Stimulated activated CD4-positive, alpha-beta T cell treated with anti-CD3 and anti-CD28 coated beads, Interleukin-15, amount 100 ng/mL, for 1 hour (primary cell): ENCODE measurements at places on chromosomes 13 and 19.
A peak's percentile ranks its signal among the peaks of the same experiment; 100 is the strongest.

DNA sequence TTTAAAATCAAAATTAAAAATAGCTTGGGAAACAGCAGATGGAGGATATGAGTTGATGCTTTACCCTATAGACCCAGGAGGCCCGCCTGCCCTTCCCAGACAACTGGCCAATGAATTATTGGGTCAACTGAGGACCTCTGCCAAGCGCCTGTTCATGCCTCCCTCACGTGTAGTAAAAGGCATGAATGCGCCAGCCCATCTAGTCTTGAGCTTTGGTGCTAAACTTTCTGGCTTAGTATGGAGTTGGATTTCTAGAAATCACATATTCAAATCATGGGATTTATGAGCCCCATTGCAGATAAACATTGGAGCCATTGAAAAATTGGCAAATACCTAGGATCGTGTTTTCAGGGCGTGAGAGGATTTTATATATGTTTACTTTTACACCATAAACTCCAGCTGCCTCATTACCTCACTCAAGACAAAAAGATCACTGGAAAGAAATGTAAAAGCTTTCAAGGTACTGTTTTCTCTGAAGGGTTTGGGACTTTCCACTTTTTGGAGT is 47.1 kb downstream of the COL4A2 start:
- DNase-seq, result no peak

DNA sequence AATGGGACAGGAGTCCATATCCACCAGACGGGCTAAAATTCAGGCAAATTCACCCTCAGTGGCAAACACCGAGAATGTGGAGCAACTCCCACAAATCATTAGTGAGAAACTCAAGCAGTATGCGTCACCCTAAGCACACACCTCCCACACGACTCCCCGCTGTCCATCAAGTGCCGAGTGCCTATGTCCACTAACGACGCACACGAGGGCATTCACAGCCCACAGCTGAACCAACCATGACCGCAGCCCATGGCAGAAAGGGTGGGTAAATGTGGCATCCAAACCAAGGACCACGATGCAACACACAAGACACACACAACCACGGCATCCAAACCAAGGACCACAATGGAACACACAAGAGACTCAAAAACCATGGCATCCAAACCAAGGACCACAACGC is 22.0 kb downstream of the MIER2 start:
- no peak for DNase-seq

DNA sequence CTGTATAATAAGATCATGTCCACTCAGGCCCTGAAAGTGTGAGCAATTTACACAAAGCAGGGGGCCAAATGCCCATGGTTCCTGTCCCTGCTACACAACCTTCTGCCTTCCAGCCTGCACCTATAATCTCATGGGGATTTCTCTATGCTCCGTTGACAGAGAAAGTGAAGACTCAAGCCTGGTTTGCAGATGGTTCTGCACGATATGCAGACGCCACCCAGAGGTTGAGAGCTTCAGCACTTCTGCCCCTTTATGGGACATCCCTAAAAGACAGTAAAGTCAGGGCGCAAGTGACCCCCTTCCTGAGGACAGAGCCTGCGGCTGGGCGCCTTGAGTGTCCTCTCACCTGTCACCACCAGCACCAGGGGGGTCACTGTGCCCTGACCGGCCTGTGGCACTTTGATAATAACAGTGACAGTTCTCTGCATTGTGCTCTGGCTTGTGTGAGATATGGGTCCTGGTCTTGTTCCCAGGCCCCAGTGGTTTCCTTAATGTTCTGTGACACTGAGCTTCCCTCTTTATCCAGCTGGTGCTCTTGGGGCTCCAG is 15.1 kb downstream of the LILRA5 start:
- DNase-seq, result no peak

DNA sequence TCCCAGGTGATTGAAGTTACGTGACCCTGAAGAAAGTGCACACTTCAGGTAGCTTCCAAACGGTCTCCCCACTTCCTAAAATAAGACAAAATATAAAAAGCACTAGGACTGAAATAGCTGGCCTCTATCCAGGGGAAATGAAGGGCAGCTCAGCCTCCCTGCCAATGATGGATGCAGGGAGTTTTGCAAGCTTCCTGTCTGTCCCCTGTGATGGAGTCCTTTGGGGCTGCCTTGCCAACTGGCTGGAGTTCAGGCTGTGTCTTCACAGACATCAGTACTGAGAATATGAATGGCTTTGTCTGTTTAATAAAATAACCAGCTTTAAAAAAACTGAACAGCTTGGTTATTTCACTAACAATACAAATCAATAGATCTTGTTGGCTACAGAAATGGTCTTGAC is 101.4 kb upstream of the GPR12 start:
- no peak for DNase-seq

DNA sequence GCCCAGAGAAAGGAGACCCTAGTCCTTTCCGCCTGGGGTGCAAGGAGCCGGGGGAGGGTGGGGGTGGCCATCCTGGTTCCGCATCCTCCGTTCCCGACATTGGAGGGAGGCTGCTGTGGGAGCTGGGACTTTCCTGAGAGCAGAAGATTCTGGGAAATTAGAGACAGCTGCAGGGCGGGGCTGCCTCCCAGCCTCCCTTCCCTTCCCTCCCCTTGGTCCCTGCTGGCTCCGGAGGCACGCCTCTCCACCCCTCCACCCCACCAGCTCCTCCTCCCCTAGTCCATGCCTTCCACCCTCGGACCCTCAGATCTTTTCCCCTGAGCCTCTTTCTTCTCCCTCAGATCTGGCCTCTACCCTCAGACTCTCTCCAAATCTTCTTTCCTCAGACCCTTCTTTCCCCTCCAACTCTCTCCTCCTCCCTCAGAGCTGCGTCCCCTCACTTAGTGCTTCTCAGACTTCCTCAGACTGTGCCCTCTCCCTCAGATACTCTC is 3.1 kb upstream of the BCL3 start:
- no peak for DNase-seq

DNA sequence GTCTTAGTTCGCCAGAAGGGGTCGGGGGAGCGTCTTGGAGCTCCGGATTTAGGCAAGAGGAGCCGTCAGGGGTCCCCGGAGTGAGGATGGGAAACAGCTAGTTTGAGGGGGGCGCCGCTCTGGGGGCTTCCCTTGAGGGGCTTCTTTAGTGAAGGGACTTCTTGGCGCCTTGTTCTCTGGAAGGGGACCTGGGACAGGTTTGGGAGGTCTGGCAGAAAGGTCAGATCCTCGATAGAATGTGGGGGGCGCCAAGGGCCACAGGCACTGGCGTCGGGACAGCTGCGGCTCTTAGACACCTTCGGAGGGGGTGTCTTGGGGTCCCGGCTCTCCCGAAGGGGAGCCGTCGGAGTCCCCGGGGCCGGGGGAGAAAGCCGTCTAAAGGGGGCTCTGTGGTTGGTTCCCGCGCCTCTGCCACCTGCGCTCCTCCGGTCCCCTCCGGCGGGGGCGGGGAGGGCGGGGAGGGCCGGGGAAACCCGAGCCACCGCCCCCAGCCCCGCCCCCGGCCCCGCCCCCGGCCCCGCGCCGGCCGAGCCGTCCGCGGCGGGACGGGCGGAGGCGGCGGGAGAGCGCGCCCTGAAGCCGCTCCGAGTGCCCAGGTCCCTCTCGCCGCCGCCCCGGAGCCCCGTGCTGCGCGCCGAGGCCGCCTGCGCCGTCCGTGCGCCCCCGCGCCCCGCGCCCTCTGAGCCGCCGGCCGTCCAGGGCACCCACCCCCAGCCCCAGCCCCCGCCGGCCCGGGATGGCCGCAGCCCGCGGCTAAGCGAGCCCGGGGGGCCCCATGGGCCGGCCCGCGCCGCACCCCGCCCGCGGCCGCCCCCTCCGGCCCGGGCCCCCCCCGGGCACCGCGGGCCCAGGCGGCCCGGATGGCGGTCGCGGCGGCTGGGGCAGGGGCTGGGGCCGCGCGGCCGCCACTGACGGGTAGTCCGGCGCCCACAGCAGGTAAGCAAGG is at the start of gene NRTN:
TSS of gene NRTN (plus strand) at position 552 of the 946 bp plus-strand sequence. CDS start 19,099 bp downstream, outside the sequence.
- DNase-seq, result no peak

DNA sequence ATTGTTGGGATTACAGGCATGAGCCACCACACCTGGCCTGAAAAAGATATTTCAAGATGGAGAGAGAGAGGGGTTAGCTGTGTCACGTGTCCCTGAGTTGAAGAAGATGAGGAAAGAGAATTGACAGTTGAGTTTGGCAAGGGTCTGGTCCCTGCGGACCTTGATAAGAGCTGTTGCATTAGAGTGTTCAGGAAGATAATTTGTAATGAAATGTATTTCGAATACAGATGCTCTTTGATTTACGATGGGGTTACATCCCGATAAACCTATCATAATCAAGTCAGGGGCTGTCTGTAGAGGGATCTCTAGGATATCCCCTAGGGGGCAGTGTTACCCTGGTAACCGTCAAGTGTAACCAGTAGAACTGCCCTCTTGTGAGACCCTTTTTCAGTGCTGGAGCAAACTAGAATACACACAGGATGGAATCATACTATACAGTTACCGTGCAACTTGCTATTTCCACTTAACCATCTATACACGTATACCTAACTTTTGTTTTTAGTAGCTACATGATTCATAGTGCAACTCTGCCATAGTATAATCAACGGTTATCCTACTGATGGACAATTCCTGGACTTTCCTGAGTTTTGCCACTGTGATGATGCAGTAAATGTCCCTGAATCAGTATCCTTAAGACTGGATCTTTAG is 1.5 kb upstream of the ELOF1 start:
- no peak for DNase-seq

- no peak for DNase-seq
Measured at GRCh38 chr13:46546084-46546768, 6.7 kb upstream of the LRCH1 start.

- no peak for DNase-seq
Measured at GRCh38 chr19:51695088-51695487, 2.0 kb downstream of the SPACA6 start.

DNA sequence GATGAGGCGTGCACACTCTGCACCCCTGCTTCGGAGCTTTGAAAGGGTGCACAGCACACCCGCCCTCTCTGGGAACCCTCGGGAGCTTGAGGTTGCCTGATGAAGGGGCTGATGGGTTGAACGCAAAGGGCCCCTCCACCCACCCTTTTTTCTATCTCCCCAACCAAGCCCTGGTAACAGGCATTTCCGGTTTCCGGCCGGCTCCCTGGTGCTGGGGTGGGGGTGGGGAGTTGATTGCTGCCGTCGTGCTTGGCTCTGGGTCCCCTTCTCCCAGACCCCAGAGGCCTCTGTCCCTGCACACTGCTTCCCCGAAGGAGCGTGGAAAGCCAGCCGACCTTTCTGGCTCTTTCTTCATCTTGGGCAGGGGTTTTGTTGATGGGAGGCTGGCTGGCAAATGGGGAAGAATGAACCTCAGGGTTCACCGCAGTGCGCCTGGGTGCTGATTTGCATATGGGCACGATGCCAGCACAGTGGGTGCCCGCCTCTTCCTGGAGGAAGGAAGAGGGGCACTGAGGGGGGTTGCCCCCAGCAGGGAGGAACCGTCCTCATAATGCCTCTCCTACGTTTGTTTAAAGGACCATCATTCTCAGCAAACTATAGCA is 29.1 kb downstream of the VAV1 start:
- DNase-seq, result peak; percentile 67

DNA sequence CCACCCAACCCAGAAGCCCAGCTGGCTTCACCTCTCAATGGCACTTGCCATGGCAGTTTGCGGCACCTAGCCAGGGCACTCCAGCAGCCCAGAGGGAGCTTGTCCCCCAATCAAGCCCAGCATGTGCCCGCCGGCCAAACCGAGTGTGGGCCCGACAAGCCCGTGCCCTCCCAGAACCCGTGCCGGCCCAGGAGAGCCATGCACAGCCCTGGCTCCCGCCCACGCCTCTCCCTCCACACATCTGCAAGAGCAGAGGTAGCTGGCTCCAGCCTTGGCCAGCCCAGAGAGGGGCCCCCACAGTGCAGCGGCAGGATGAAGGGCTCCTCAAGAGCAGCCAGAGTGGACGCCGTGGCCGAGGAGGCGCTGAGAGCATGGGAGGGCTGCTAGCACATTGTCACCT is 2278.0 kb upstream of the PCDH20 start:
- no peak for DNase-seq

DNA sequence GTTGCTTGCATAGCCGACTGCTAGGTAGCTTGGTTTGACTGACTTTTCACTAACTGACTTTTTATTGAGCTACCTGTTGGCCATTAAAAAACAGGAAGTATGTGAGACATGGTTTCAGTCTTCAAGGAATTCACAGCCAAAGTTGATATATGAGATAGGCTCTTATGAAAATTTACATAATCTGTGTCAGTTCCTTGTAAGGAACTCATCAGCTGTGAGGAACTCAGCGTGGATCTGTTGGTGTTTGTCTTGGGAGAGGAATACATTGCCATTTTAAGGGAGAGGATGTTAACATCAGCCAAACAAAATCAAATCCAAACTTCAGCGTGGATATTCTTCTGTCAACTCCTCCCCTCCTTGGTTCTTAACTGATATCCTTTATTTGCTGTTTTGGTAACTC is 2.0 kb downstream of the RNF113B start:
- no peak for DNase-seq

DNA sequence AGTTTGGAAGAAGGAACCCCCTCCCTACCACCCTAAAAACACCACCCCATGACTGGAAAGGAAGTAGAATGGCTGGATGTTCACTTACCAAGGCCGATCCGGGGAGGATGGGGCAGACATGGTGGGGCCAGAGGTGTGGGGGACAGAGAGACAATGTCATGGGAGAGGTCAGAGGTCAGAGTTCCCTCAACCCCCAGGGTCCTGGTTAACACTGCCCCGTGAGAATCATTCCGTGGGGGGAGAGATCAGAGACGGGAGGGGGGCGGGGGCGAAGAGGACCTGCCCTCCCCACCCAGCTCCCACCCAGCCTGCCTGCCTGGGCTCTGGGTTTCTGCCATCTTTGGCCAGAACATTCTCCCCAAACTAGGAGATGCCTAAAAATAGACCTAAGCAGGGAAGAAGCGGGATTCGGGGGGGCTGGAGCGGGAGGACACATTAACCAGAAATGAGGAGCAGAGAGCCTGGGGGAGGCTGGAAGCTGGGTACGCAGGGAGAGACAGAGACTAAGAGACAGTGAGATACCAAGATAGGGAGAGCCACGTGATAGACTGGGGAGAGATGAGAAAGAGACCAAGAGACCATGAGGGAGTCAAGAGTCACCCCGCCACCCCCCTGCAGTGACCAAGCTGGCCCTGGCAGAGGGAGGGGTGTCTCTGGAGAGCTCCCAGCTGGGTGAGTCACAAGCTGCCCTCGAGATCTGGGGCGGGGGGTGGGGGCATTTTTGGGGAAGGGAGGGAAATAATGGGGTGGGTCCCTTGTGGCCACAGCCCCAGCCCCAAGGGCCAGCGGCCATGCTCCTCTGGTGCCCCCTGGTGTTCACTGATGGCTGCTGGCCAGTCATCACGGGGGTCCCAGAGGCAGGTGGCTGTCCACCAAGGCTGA is 6.1 kb upstream of the KANK2 start:
- DNase-seq, result peak; percentile 20

- no peak for DNase-seq
Measured at GRCh38 chr13:107339209-107339608, 771.3 kb upstream of the ARGLU1 start.

GRCh38 chr19:33346665-33347064 is 26.8 kb upstream of the CEBPG start:
- no peak for DNase-seq

DNA sequence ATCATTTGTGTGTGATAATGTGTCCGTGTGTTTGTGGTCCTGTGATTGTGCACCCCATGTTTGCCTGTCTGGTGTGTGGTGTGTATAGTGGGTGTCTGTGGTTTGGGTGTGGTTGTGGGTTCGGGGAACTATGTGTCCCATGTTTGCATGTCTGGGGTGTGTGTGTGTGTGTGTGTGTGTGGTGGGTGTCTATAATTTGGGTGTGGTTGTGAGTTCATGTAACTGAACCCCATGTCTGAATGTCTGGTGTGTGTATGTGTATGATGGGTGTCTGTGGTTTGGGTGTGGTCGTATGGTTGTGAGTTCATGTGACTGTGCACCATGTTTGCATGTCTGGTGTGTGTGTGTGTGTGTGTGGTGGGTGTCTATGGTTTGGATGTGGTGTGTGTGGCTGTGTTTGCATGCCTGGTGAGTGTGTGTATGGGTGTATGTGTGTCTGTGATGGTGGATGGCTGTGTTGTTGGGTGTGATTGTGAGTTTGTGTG is 11.1 kb upstream of the NFIX start:
- no peak for DNase-seq
